SJSA1 (cell line): ENCODE measurements at places on chromosomes 5 and 9. TPM values are rescaled to one million over a fixed set of nuclear protein-coding genes. Genes with fewer than 3 reads are reported as not detected.

LTC4S gene
- 0.68 TPM in 1 of 2 replicates, not detected in the other for total RNA-seq

OR1Q1 gene
- total RNA-seq: not detected in 2 replicates

ZFP2 gene
- total RNA-seq: not detected in 2 replicates

SMC5 gene
- 21.5 and 30.2 TPM in 2 replicates for total RNA-seq

SAXO1 gene
- not detected in 2 replicates for total RNA-seq

AFAP1L1 gene
- 26.6 and 33.2 TPM in 2 replicates for total RNA-seq

SLC34A3 gene
- total RNA-seq: not detected in 2 replicates

PCDHAC2 gene
- total RNA-seq: 0.03 TPM in 1 of 2 replicates, not detected in the other

TERT gene
- 4.0 and 5.0 TPM in 2 replicates for total RNA-seq

SUSD3 gene
- total RNA-seq: not detected in 2 replicates

HSPB3 gene
- total RNA-seq: 15.5 and 32.5 TPM in 2 replicates

MRPL36 gene
- total RNA-seq: 72.8 and 96.3 TPM in 2 replicates

GARNL3 gene
- total RNA-seq: 0.22 and 2.0 TPM in 2 replicates

PRDM9 gene
- not detected in 2 replicates for total RNA-seq

MELK gene
- 24.7 and 43.9 TPM in 2 replicates for total RNA-seq

EGFLAM gene
- 0.08 TPM in 1 of 2 replicates, not detected in the other for total RNA-seq

KLHL9 gene
- 14.2 and 16.5 TPM in 2 replicates for total RNA-seq

NSMF gene
- 11.6 and 17.9 TPM in 2 replicates for total RNA-seq

CETN3 gene
- total RNA-seq: 23.8 and 75.7 TPM in 2 replicates

CARTPT gene
- not detected in 2 replicates for total RNA-seq

SPINK13 gene
- total RNA-seq: not detected in 2 replicates

DYNC2I2 gene
- 79.8 and 85.3 TPM in 2 replicates for total RNA-seq

MARCOL gene
- total RNA-seq: not detected in 2 replicates
